ENCODE measurements at places on chromosomes 4 and X. TPM values are rescaled to one million over a fixed set of nuclear protein-coding genes. Genes with fewer than 3 reads are reported as not detected.

The RRH gene
- not detected for total RNA-seq

The THOC2 gene
- 23.1 TPM for total RNA-seq

The TEX13C gene
- not detected for total RNA-seq

- DNase-seq, result peak; percentile 8
Observed at GRCh38 chrX:52923781-52924241, 26.7 kb downstream of the FAM156B start.

DNA sequence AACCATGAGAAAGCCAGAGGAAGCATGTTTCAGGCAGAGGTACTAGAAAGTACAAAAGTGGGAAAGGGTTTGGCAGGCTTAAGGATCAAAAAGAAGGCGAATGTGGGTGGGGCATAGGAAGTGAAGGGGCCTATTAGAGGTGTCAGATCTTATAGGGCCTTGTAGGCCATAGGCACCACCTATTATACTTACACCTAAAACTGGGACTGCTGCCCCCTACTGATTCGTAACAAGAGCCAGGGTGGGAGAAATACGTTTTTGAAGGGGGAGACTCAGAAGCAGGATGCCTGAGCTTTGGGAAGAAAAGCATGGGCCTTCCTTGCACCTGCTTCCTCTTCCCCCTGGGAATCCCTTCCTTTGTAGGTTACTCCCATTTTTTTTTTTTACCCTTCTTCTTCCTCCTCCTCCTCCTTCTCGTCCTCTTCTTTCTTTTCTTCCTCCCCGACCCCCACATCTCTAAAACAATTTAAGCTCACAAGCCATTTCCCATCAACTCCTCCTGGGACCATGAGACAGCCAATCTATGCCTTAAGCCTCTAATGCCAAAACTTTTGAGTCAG lies 40.7 kb upstream of the GPC3 start:
- DNase-seq, result no peak

DNA sequence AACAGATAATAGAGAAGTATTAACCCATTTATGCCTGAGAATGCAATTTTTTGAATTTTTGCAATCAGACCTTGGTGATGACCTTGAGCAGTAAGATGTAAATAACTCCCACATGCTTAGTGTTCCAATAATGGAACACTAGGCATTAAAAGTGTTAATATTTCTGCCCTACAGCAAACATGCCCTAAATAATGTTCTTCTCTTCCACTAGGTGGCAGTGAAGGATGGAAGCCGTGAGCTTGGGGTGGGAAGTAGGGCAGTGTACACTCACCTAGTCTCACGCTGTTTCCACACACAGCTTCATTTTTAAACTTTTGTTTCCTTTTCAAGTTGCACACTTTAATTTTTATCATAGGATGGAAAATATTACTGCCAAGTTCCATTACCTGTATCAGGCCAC lies 613.1 kb upstream of the HS3ST1 start:
- no peak for DNase-seq

DNA sequence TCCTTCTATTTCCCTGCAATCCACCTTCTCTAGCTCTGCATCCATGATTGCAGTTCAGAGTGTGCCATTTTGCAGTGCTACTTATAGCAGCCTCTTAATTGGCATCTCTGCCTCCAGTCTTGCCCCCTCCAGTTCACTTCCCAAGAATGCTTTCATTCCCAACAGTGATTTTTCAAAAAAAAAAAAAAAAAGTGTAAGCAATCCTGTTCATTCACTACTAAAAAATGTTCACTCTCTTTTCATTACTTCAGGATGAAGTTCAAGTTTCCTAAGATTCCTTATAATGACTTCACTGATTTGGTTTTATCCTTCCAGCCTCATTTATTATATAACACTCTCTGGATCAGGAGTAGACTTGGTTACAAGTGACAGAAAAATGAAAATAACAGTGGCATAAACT lies 124.7 kb upstream of the LNX1 start:
- no peak for DNase-seq

DNA sequence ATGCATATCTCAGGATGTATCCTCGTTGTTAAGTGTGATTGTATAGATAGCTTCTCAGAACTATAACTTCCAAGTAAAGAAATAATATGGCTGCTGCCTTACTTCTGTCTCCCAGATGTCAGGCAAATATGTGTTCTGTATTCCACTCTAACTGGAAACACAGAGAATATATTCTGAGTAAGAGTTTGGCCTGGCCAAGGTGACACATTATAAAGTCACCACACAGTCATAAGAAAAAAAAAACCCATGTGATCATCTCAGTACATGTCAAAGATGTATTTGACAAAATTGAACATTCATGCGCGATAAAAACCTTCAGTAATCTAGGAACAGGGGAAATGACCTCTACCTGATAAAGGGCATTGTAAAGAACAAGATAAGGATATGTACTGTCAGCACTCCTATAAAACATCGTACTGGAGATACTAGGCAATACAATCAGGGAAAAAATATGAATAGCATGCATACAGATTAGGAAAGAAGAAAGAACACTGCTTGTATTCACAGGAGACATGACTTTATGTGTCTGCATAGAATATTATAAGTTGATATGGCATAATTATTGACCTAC lies 207.1 kb downstream of the ZNF330 start:
- no peak for DNase-seq

- no peak for DNase-seq
Observed at GRCh38 chrX:36508042-36508441, 500.1 kb upstream of the FAM47C start.

- no peak for DNase-seq
Observed at GRCh38 chr4:47839259-47839658, 1.4 kb upstream of the CORIN start.

DNA sequence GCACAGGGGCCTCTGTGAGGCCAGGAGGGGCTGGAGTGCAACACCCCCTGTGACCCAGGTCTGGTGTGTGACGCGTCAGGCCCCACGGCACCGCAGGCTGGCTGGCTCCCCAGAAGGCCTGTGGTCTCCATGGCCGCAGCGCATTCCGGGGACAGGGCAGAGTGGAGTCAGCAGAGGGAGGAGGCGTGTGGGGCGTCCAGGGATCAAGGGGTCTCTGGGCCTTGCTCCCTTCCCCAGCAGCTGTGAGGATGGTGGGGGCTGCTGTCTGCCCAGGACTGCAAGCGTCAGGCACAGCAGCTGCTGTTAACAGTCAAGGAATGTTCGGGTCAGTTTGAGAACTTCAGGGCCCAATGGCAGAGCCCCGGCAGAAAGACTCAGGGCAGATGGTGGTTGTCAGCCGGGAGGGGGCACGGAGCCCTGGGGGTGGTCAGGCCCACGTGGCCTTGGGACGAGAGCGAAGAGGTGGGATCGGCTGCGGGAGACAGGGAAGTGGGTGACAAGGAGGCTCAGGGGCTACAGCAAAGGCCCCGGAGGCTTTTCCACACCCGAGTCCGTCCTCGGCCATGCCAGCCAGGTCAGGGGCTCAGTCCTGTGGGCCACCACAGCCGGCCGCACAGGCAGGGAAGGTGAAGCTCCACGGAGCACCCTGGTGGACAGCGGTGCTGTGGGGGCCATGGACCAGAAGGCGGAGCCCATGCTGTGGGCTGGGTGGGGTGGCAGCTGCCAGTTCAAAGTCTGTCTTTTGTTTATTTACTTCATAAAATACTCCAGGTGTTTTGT lies 18.3 kb downstream of the PCGF3 start:
- no peak for DNase-seq

GRCh38 chr4:42654631-42655268 lies 2.2 kb downstream of the ATP8A1 start:
- DNase-seq, result no peak

GRCh38 chr4:143699331-143700045 lies 987 bp downstream of the FREM3 start:
- peak; percentile 5 for DNase-seq

DNA sequence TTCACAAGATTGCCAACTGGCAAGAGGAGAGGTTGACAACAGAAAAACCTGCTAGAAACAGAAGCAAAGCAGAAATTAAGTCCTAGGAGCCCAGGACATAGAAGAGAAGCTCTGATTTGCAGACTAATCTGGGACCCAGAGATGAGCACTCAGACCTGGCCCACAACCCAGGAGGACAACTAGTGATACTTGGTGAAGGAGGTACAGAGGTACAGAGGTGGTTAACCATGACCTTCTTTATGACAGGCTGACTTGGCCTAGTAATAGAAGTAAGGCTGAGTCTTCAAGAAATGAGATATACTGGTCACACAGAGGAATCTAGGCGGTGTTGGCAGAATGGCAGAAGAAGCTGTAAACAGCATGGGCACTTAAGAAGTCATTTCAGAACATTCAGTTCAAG lies 43.6 kb downstream of the ANXA5 start:
- no peak for DNase-seq

GRCh38 chr4:140363051-140363450 lies 10.4 kb upstream of the SCOC start:
- DNase-seq, result no peak

DNA sequence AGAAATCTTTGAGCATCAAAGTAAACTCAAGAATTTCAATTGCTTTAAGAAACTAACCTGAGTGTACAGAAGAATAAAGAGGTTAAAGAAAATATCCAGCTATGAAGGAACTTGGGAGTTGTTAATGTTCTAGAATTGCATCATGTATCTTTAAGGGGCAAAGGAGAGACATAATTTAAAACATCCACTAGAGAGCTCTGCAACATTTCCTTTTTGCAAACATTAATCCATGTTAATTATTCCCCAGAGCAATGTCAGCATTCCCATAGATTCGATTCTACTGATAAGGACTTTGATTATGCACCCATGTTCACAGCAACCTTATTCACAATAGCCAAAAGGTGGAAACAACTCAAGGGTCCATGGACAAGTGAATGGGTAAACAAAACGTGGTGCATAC lies 80.2 kb upstream of the SORBS2 start:
- no peak for DNase-seq

GRCh38 chr4:158649111-158649680 lies 22.5 kb downstream of the C4orf46 start:
- no peak for DNase-seq

- DNase-seq, result no peak
Observed at GRCh38 chr4:38623260-38623659, 40.7 kb upstream of the KLF3 start.

DNA sequence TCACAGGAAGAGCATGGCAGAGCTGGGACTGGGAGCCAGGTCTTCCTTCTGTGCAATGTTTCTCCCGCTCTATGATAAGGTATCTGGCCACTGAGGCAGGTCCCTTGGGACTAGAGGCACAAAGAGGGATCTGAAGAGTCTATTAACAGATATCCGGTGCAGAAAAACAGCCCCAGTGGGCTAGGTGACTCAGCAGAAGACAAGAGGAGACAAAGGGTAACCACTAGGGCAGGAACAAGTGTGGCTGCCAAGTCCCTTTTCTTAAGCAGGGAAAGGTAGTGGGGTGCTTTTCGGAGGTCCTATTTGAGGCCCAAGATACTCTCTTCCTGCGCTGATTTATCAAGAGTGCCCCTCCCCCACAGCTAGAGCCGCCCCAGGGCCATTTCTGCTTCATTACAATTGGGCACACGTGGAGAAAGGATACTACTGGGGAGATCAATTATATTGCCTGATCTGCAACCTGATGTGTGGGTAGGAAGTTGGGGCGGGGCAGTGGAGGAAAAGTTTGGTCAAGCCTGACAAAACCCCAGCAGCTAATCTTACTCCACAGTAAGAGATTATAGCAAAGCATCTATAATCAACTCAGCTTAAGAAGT lies at the start of gene DGAT2L6:
Gene DGAT2L6, plus strand, starts transcription at position 546 of the 596 bp plus-strand sequence. CDS start 100 bp downstream, outside the sequence.
- no peak for DNase-seq

DNA sequence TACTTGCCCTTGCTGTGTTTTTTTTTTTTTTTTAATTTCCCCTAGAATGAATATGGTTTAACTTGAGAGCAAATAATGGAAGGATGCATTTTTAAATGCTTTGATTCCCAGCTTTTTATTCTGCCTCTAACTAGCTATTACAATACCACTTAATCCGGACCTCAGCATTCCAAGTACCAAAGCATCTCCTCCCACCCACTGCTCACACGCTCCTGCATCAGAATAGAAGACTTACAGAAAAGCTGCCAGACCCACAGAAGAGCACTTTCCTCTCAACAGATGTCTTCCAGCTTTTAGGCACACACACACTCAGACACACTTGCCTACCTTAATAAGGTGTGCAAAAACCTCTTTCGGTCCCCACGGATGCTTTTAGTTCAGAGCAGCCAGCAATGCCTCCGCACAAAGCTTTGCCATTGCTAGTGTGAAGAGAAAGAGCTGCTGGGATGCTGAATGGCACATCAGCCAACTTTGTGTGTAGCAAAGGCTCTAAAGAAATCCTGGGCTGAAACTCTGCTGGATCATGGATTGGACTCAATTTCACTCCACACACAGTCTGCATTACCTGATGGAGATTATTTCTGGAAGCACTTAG lies 1056.2 kb downstream of the DMD start:
- DNase-seq, result no peak

DNA sequence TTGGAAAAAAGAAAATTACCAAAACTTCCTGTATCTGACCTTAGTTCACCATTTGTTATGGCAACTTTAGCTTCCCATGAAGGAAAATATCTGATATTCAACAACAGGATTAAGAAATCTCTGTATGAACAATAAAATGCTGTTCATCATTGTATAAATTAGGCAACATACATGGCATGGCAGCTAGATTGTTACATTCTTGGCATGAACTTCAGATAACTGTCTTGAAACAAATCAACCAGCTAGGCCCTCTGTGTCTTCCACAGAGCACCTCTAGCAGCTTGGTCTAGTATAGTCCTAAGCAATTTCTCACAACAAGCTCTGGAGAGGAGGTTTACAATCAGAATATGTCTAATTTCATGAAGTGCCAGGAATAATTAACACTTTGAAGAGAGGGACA lies 105.4 kb upstream of the PCDH7 start:
- no peak for DNase-seq

DNA sequence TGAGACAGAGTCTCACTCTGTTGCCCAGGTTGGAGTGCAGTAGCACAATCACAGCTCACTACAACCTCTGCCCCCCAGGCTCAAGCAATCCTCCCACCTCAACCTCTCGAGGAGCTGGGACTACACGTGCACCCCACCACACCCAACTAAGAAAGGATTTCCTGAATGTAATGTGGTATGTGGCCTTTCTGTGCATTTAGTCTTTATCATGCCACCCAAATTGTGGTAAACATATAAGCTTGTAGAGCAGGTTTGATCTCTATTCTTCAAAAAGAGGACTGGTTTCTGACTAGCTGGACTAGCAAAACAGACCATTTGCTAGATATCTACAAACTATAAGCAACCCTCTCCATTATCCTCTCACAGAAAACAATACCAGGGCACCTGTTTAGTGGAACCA lies 33.6 kb downstream of the ELOVL6 start:
- DNase-seq, result no peak

DNA sequence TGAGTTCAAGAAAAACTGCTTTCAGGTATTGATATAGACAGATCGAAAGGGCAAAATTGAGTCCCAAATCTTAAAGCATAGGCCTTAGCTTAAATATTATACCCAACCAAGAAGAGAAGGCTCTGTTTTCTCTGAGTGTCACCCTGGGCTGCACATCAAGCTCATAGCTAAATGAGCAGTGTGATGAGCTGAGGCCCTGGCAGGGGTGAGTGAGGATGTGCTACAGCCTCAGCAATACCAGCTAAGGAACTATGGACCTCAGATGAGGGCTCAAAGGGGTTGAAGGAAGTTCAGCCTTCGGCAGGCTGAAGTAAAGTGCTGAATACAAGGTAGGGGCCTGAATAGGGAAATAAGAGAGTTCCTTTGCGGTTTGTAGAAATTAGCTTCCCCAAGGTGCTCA lies 79.3 kb downstream of the FAM114A1 start:
- no peak for DNase-seq

All from heart right ventricle (tissue), 16 donors.